ENCODE measurements at places on chromosomes 13 and 19.

DNA sequence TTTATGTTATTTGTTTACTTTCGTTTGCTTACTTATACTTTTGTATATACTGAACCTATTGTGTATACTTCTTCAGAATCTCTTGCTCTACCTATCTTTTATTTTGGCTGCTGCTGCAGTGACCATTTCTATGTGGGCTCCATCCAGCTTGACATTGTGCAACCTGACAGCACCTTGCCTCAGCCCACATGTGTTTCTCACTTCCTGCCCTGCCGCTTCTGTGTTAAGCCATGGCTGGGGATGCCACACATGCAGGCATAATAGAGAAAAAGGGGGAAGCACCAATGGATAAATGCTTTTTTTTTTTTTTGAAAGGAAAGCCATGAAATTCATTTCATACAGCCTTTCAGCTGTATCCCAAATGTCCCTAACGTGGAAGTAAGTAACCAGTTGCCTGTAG is 147.6 kb downstream of the RBM26 start:
- DNase-seq, result no peak

GRCh38 chr13:25948910-25949309 is 102.9 kb downstream of the SHISA2 start:
- DNase-seq, result no peak

GRCh38 chr19:38735257-38735686 is 9.0 kb downstream of the CAPN12 start:
- no peak for DNase-seq

DNA sequence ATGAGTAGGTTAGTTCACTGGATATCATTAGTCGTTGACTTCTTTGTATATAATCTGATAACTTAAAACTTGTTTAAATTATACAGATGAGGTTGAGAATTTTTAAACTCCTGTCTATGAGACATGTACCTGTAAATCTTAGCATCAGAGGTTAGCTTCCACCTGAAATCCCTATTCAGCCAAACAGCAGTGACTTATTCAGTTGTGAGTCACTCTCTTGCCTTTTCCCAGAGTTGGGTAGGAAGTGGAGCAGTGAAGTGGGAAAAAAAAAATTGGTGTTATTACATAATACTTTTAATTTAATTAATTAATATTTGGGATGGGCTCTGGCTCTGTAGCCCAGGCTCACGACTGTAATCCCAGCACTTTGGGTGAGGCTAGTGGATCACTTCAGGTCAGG is 32.9 kb downstream of the ZNF701 start:
- DNase-seq, result no peak

- DNase-seq, result no peak
Observed at GRCh38 chr13:36509369-36509768, 77.1 kb downstream of the CCNA1 start.

DNA sequence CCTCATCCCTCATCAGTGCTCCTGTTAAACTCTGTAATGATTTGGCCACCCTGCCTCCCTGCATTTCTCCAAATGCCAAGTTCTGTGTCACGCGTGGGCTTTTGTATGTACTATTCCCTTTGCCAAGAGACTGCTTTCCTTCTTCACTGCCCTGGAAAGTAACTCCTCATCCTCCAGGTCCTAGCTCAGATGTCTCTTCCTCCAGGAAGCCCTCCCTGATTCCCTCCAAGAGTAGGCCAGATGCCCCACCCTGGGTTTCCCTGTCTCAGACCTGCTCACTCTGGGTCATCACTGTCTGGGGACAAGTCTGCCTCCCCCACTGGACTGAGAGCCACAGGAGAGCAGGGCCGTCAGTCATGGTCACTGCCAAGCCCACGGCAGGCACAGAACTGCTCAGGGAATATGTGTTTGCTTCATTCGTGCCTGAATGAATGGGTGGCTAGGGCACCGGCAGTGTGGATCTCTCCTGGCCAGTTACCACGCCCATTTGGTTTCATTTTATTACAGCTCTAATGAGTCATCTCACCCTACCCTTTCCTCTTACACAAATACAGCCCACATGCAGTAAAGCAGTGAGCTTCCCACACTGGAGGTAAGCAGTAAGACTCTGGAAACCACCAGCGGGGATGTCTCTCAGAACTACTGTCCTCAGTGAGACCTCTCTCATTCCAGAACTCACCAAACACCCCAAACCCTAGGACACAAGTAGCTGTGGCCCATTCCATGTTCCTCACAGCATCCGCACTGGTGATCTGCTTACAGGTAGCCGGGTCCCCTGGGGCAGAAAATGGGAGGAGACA is 12.1 kb upstream of the GPR4 start:
- DNase-seq, result no peak

GRCh38 chr13:41554626-41555386 is 97.5 kb downstream of the RGCC start:
- DNase-seq, result no peak

DNA sequence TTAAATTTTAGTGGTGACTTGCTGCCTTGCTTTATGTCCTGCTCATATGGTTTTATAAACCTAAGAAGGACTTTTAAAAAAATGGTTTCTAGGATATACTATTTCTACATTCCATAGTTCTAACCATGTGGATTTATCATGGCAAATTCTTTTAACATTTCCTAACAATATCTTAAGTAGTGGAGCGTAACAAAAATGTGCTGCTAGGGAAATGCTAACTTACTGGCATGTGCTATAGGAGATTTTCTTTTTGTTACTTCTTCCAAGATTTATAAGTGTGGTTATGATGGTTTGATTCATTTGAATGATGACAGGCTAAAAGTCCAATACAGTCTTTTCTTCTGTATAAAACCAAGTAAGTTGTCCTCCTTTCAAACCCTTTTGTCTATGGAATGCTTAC is 713.7 kb downstream of the SLITRK1 start:
- DNase-seq, result no peak

DNA sequence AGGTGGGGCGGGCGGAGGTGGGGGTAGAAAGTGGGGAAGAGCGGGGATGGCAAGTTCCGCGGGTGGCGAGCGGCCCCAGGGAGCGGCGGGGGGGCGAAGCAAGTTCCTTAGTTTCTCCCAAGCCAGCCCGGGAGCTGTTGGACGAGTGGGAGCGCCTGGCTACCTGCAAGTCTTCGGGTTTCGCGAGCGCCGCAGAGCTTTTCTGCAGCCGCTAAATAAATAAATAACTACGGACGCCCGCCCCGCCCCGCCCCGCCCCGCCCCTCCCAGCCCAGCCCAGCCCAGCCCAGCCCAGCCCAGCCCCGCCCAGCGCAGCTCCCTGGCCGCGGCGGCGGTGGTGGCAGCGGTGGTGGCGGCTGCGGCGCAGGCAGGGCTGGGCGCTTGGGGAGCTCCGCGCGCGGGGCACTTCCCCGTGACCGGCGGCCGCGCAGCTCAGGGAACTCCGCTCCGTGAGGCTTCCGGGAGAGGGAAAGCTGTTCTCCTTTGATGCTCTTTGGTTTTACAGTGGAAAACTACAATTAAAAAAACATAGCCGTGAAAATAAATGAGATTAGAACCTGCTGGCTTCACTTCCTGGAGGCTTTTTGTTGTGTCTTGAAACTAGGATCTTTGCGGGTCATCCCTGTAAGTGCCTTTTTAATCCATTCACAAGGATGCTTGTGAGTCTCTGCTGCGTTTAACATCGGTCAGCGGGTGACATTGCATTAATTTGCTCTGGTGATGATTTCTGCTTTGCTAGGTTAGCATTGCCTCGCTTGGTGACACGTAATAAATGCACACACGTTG is at the start of gene UBE2L5:
UBE2L5 (plus strand) TSS at position 440 of the 786 bp plus-strand sequence. CDS start 5,498 bp downstream, outside the sequence.
- DNase-seq, result peak; percentile 67

GRCh38 chr19:47461876-47462275 is 9.8 kb downstream of the SLC8A2 start:
- no peak for DNase-seq

DNA sequence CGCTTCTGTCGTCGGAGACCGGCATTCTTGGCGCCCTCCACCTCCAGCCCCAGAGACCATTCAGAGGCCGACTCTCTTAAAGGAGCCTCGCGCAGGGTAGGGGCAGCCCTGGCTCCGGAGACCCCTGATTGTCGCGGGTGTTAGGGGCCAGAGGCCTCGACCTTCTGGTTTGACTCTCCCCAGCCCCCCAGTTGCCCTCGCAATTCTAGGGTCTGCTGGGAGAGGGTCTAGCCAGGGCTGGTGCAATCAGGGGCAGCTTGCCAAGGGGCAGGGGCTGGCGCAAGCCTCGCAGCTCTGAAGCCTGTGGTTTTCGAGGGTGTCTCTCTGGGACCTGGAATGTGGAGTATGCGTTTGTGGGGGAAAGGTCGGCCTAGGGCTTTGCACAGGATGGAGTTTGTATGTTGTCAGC is 1.6 kb upstream of the SLC7A10 start:
- no peak for DNase-seq

GRCh38 chr13:111031531-111031961 is 83.6 kb upstream of the ARHGEF7 start:
- no peak for DNase-seq

GRCh38 chr19:27689734-27690241 is 1523.2 kb downstream of the UQCRFS1 start:
- no peak for DNase-seq

- DNase-seq, result no peak
Observed at GRCh38 chr13:48990900-48991299, 15.2 kb downstream of the FNDC3A start.

DNA sequence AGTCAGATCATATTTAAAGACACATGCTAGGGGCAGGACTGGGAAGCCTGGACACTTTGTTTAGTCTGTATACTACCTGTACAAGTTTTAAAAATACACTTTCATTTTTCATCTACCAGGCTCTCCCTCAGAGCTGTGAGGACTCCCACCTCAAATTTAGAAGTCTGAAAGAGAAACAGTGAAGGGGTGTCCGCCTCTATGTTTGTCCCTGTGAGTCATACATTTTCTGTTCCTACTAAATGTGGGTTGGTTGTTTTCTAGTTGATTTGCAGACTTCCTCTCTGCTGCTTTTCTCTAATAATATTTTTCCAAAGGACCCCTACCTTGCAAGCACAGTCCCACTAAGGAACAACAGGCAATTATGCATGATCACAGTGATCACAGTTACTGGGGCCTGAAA is 110.5 kb downstream of the ENOX1 start:
- DNase-seq, result no peak

- no peak for DNase-seq
Observed at GRCh38 chr13:109817591-109818535, 31.5 kb upstream of the IRS2 start.

DNA sequence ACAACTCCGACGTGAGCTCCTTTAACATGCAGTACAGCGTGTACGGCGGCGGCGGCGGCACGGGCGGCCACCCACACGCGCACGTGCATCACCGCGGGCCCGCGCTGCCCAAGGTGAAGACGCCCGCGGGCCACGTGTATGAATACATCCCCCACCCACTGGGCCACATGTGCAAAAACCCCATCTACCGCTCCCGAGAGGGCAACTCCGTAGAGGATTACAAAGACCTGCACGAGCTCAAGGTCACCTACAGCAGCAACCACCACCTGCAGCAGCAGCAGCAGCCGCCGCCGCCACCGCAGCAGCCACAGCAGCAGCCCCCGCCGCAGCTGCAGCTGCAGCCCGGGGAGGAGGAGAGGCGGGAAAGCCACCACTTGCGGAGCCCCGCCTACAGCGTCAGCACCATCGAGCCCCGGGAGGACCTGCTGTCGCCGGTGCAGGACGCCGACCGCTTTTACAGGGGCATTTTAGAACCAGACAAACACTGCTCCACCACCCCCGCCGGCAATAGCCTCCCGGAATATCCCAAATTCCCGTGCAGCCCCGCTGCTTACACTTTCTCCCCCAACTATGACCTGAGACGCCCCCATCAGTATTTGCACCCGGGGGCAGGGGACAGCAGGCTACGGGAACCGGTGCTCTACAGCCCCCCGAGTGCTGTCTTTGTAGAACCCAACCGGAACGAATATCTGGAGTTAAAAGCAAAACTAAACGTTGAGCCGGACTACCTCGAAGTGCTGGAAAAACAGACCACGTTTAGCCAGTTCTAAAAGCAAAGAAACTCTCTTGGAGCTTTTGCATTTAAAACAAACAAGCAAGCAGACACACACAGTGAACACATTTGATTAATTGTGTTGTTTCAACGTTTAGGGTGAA is 6.6 kb downstream of the SLITRK5 start:
- DNase-seq, result no peak

GRCh38 chr13:77702366-77702765 is 4.9 kb downstream of the SLAIN1 start:
- DNase-seq, result no peak

Measured in hindlimb muscle (tissue), 1 donor.